ENCODE measurements at places on chromosomes 16 and 17. TPM values are rescaled to one million over a fixed set of nuclear protein-coding genes. Genes with fewer than 3 reads are reported as not detected.

GRCh38 chr17:44122816-44123355 lies 555 bp downstream of the HDAC5 start:
- H3K4me3 ChIP-seq = peak overlapping the region; percentile 94
- H3K36me3 ChIP-seq = no peaks in the 10 kb centered on the region

GRCh38 chr16:59459806-59460205 lies 725.7 kb upstream of the GOT2 start:
- H3K36me3 ChIP-seq = no peaks in the 10 kb centered on the region
- no peaks in the 10 kb centered on the region for H3K4me1 ChIP-seq
- no peak overlapping the region for H3K27ac ChIP-seq
- DNase-seq = no peak
- no peaks in the 10 kb centered on the region for H3K27me3 ChIP-seq
- H3K4me3 ChIP-seq = no peak overlapping the region

The ARL5C gene
- not detected for total RNA-seq

DNA sequence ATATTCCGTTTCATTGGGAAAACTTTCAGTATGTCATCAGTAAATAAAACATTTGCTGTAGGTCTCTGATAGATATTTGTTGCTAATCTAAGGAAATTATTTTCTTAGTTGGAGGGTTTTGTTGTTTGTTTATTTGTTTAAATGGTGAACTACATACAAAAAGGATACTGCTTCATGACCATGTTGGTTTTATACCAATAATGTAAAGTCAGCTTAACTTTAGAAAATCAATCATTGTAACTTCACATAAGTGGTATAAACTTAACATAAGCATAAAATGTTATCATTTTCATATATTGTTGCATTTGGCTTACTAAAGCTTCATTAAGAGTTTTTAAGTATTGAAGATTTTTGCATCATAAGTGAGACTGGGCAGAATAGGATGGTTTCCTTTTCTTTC lies 57.9 kb downstream of the NSRP1 start:
- no peaks in the 10 kb centered on the region for H3K4me1 ChIP-seq
- H3K36me3 ChIP-seq = peaks cover 24% of the 10 kb centered on the region
- no peak overlapping the region for H3K4me3 ChIP-seq

DNA sequence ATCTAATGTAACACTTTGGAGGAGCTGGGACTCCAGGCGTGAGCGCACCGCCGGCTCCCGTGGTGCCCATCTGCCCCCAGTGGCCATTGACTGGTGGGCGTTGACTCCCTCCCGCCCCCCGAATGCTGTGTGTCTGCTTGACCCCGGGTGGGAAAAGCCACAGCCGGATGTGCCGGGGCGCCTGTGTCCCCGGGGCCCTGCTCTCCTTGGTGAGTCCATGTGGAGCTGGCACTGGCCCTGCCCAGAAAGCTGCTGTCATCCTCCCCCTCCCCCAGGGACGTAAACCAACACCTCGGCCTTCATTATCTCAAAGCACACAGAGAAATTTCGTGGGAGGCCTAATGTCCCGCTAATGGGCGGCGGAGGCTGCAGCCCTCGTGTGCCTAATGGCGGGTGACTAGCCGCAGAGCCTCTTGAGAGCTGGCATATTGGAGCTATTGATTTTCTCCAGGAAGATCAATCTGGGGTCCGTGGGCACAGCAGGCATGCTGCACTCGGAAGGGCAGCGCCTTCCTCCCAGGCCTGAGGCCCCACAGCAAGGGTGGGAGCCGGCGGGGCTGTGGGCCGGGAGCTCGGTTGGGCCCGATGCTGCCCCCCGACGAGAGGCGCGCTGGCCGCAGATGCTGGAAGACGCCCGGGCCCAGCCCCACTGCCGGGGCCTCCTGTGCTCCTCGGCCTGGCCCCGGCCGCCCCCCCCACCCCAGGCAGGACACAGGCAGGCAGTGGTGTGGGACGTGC lies 4.0 kb upstream of the PERCC1 start:
- H3K36me3 ChIP-seq = no peaks in the 10 kb centered on the region
- H3K27me3 ChIP-seq = no peaks in the 10 kb centered on the region

- H3K4me3 ChIP-seq = no peak overlapping the region
- DNase-seq = no peak
- H3K27ac ChIP-seq = no peak overlapping the region
- peaks cover 31% of the 10 kb centered on the region for H3K36me3 ChIP-seq
- no peaks in the 10 kb centered on the region for H3K27me3 ChIP-seq
- H3K4me1 ChIP-seq = peaks cover 21% of the 10 kb centered on the region
Measured at GRCh38 chr17:34999456-34999855, 19.1 kb downstream of the LIG3 start.

The SOST gene
- total RNA-seq = 0.23 TPM

DNA sequence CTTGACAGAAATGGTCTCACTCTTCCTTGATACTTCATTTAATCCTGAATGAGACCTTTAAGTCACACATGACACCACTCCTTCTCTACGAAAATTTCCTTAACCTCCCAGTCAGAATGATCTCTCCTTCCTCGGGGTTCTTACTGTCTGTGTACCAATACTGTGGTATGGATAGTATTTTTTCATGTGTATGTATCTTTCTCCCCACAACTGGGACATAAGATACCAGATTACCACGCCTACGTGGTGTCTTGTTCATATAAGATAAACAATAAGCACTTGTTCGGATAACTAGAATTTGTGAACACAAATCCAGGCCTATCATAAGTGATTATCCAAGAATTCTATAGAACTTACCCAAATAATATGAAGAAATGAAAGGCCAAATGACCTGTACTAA lies 11.3 kb downstream of the NUP88 start:
- no peak overlapping the region for H3K4me3 ChIP-seq
- H3K27ac ChIP-seq = no peak overlapping the region

GRCh38 chr16:56679818-56680217 lies 2.5 kb upstream of the MT1X start:
- no peak overlapping the region for H3K27ac ChIP-seq
- peaks cover 15% of the 10 kb centered on the region for H3K4me1 ChIP-seq
- H3K4me3 ChIP-seq = no peak overlapping the region
- no peaks in the 10 kb centered on the region for H3K36me3 ChIP-seq
- peaks cover 64% of the 10 kb centered on the region for H3K27me3 ChIP-seq
